Stimulated activated CD4-positive, alpha-beta T cell treated with anti-CD3 and anti-CD28 coated beads, Interleukin-15, amount 100 ng/mL, for 1 hour (primary cell): ENCODE measurements at places on chromosomes 7 and 10.

GRCh38 chr10:74121368-74121767 lies 29.3 kb downstream of the AP3M1 start:
- DNase-seq = no peak

GRCh38 chr7:104767826-104768536 lies 246.0 kb upstream of the KMT2E start:
- no peak for DNase-seq

DNA sequence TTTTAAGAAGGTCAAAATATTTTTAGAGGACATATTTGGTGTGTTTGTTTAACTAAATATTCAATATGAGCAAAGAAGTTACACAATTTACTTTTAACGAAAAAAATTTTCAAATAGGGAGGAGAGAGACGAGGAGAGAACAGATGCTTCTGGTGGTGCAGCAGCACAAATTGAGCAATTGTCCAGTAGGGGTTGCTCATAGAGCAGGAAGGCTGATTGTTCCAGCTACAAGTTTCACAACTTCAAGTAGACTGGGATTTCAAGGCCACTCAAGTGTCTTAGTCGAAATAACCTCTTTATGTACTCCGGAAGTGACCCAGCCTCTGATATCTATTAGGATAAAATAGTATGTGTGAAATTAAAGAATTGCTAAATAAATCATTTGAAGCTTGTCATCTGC lies 197.9 kb downstream of the HDAC9 start:
- DNase-seq = no peak

DNA sequence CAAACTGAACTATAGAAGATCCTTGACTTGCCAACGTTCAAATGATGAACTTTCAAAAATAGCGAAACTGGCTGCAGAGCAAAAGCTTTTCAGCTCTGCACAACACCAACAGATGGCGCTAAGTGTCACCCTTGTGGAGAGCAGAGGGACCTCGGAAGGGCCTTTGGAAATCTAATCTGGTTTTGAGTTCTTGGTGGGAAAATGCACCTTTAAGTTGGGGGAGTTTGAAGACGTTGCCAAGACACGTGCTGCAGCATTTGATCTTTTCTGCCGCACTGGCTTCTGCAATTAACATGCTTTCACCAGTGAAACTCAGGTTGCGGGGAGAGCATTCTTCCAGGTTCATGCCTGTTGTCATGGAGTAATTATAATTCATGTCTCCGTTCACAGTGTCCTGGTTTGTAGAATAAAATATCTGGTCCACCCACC lies 26.3 kb upstream of the WDR11 start:
- DNase-seq = no peak

DNA sequence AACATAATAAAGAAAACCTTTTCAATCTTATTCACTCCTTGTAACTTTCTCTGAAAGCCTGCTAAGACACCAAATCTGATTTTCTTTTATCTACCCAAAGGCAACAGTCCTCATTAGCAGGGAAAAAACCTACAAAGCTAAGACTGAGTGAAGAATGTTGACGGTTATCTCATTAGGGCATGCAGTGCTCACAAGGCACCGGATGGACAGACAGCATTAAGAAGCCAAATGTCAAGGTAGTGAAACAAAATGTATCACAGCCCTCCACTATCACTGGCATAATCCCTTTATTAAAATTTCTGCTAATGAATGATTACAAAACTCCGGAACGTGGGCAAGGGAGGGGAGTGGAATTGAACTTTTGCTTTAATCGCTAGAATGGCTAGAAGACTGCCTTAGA lies 442.8 kb downstream of the NEBL start:
- DNase-seq = no peak

DNA sequence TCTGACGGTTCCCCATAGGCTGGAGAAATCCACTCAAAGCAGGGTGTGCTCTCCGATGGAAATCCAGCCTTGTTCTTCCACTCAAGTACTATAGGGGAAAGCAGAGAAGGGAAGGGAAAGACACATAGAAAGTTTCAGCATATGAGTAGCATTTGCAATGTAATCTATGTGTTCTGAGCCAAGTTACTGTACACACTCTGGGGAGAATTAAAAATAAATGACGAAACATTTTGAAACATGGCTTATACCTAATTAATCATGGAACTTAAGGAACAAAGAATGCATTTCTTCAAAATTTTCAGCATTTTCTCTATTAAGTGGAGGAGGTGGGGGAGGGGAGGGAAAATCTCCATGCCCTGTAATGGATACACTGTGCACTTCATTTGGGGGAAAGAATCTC lies 198.1 kb upstream of the HABP2 start:
- no peak for DNase-seq

- no peak for DNase-seq
These were observed 17.9 kb downstream of the RFC2 start for GRCh38 chr7:74236284-74236683.

- no peak for DNase-seq
These were observed 150.6 kb downstream of the CACNB2 start for GRCh38 chr10:18290651-18291313.

DNA sequence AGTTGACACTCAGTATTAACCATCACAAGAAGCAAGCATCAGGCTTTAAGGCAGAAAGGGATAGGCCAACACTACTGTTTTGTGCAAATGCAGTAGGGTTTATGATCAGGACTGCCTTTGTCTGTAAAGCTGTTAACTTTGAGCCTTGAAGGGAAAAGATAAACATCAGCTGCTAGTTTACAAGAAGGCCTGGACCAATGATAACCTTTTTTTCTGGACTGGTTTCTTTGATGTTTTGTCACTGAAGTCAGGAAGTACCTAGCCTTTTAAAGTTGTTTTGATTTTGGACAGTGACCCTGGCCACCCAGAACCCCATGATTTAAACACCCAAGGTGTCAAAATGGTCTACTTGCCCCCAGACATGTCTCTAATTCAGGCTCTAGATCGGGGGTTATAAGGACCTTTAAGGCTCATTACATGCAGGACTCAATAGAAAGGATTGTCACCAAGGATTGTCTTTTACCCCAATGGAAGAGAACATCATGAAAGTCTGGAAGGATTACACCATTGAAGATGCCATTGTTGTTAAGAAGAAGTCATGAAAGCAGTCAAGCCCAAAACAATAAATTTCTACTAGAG lies 50.1 kb downstream of the CROT start:
- DNase-seq = no peak
